ENCODE measurements at places on chromosomes 3 and 15.

GRCh38 chr3:186209810-186210752, 101.2 kb upstream of the ETV5 start:
- peak; percentile 28 for DNase-seq

DNA sequence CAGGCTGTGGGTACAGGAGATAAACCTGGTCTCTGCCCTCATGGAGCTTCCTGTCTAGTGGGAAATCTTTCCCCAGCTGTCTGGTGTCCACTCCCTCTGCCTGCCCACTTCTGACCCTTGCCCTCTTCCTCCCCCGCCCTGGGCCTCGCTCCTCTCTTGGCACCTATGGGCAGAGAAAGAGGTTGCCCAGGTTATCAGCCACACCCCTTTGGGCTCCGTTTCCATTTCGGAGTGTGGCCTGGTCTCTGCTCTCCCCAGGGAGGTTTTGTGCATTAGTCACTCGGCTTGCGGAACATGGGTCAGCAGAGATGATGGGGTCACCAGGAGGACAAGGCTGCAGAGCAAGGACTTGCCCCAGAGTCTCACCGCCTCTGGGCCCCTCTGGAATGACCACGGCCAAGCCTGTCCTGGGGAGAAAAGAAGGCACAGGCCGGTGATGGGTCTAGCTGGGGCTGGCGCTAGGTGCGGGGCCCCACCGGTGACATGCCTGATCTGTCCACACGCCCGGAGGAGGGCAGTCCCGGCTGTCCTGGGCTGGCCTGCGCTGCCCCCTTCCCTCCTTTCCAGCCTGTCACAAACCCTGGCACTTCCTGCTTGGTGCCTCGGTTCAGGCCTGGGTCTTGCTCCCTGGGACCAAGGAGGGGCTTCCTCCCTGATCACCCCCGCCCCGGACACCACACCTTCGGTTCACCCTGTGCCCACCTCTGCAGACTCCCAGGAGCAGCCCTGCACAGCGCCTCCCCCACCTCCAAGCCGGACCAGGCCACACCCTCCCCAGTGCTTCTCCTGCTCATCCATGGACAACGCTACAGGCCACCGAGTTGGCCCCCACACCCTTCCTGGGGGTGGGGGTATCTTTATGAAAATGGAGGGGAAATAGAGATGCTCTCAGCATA, 35.6 kb upstream of the MUC4 start:
- DNase-seq = no peak

- no peak for DNase-seq
Observed at GRCh38 chr3:139554628-139555027, 15.1 kb upstream of the RBP1 start.

DNA sequence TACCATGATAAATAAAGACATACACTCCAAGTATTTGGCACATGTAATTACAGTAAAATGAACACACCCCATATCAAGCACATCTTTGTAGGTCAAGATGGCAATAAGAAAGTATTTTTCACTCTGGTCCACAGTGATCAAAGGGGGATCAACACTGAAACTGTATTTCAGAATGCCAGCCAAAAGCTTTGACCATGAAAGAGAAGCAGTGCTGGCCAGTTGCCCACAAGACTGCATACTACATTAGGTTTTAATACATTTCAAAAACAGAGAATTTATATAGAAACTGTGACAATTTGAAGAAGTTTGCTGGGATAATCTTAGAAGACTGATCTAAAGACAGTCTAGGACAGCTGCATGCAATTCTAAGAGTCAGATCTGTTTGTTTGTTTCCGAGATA, 1035.3 kb downstream of the FHIT start:
- no peak for DNase-seq

- DNase-seq = no peak
Observed at GRCh38 chr15:75051191-75051608, 27.8 kb downstream of the PPCDC start.

All from erythroblast (primary cell).